WERI-Rb-1 (cell line): ENCODE measurements at places on chromosomes 12 and 14.

DNA sequence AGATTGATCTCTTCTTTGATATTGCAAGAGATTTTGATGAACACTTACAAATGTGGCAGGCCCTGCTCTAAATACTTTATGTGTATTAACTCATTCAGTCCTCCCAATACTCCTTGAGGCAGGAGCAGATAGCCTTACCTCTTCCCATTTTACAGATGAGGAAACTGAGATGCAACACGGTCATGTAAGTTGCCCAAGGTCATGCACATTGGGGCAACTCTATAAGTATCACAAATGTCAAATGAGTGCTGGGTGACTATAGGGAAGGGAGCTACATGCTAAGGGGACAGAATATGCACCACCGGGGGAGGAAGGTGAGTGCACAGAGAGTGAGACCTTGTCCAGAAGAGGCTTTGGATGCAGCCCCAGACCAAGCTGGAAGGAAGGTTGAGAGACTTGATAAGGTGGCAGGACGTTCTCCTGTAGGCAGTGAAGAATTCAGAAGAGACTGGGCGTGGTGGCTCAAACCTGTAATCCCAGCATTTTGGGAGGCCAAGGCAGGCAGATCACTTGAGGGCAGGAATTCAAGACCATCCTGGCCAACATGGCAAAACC, 132.3 kb upstream of the PWP1 start:
- no peak for DNase-seq

DNA sequence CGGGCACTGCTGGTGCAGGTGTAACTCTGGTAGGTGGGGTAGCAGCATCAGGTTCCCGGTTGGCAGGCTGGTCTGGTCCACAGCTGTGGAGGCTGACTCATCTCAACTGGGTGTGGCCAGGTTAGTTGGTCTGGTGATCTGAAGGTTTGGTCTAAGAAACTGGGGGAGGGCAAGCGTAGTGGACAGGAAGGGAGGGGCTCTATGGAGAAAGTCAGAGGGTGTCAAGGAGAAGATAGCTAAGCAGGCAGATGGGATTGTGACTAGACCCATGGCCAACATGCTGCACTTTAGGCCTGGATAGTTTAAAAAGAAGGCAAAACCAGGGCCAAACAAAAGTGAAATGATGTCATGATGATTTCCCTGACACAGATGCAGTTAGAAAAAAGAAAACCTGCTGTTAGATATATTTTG, 7.9 kb downstream of the TRIM9 start:
- no peak for DNase-seq

- DNase-seq, result no peak
Measured at GRCh38 chr14:94701861-94702370, 68.0 kb downstream of the GSC start.

DNA sequence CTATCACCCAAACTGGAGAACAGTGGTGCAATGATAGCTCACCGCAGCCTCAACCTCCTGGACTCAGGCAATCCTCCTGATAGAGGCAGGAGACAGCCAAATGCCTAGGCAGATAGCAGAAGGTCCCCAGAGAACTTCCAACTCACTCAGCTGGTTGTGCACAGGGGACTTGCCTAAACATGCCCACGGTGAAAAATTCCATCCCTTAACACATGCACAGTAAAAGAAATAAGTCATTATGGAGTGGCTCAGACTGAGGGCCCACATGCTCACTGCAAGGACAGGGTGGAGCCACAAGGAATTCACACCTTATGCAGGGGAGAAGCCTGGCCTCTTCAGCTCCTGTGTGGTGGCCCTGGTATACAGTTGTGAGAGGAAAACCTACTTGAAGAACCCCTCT, 525.8 kb upstream of the ATP2B1 start:
- DNase-seq, result no peak

DNA sequence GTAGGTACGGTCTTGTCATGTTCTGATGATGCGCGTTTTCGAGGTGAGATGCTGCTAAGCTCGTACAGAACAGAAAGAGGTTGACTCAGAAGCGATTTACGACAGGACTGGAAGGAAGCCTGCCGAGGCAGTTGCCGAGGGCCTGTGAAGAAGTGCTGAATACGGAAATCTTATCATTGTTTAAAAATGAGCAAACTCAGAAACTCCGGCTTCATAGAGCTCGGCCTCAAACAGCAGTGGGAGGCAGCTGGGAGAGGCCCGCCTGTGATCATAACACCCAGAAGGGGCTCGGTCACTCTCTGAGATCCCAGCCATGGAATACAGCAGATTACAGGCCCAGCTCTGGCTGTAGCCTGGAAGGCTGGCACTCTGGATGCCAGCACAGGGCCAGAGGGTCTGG, 87.4 kb downstream of the CPSF2 start:
- no peak for DNase-seq

DNA sequence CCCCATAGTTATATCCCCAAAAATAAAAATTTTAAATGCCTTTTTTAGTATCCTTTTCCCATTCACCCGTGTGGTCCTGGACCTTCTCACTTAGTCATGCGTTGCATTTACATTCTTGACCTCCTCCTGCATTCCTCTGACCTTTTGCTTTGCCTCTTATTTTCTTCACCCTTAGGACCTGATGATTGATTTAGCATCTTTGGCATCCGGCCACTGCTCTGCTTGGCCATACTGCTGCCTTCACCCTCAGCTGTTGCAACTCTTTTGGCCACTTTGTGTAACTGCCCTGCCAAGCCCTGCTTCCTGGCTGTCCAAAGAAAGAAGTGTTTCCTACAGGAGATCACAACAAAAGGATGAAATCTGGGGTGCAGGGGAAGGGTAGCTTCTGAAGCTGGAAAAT, 48.8 kb upstream of the SLC38A4 start:
- no peak for DNase-seq

DNA sequence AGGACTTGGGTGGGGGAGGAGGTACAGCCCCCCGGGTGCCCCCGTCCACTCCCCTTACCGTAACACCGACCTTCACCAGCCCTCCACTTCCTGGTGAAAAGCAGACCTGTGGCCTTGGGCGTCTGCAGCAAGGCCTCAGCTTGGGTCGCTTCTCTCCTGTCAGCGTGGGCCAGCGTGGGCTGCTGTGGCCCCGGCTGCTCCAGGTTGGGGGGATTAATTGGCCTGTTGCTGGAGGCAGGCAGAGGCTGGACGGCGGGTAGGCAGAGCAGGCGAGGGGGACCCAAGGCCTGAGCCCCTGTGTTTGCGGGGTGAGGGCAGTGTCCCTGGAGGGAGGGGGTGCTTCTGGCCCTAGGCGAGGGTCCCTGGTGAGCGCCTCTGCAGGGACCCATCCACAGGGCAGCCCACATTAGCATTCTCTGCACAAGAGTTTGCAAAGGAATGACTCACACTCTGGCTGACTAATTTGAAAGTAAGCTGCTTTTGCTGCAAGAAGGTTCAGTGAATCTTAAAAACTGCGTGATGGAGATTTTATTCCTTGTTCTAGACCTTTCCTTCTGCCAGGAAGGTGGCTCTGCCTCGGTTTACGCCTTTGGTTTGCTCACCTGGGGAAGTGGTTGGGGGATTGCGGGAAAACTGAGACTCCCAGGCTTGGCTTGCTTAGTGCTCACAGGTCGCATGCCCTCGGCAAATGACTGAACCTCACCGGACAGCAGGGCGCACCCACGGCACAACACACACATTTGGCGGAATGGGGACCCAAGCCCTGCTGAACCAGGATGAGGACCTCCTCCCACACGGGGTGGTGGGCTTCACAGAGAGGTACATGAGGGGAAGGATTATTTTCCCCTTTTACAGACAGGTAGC, 37.9 kb upstream of the DLK1 start:
- no peak for DNase-seq

- no peak for DNase-seq
Measured at GRCh38 chr14:53316504-53316903, 163.4 kb upstream of the DDHD1 start.

DNA sequence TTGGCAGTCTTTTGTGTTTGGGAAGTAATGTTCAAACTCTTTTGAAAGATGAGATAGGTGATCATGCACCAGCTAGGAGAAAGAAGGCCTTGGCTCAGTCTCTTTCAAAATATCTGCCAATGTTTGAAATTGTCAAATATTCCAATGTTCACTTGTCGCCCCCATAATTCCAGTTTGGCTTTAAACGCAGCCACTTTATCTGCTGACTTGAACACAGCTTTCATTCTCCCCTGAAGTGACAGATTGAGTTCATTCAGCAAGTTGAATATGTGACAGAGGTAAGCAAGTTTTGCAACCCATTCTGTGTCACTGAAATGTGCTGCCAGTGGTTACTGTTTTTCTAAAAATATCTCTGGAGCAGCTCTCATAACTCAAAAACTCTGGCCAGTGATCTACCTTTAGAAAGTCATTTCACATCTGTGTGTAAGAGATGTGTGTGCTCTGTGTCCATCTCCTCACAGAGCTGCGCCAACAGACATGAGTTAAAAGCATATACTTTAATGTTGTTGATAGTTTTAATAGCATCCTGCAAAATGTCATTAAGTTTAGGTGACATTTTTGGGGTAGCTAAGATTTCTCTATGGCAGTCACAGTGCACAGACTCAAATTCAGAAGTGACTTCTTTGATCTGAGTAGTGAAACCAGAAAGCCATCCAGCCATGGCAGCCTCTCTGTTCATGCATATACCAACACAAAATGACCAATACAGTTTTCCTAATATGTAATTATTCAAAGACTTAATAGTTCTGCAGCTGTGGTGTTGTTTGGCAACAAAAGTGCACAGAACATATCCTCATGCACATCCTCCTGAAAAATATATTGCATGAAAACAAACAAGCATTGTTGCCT, 614.3 kb upstream of the MIS18BP1 start:
- DNase-seq, result no peak
